ENCODE measurements at places on chromosomes 12 and 14. TPM values are rescaled to one million over a fixed set of nuclear protein-coding genes. Genes with fewer than 3 reads are reported as not detected.

- no peak for DNase-seq
These were observed 6.3 kb upstream of the BRMS1L start for GRCh38 chr14:35819591-35820540.

DNA sequence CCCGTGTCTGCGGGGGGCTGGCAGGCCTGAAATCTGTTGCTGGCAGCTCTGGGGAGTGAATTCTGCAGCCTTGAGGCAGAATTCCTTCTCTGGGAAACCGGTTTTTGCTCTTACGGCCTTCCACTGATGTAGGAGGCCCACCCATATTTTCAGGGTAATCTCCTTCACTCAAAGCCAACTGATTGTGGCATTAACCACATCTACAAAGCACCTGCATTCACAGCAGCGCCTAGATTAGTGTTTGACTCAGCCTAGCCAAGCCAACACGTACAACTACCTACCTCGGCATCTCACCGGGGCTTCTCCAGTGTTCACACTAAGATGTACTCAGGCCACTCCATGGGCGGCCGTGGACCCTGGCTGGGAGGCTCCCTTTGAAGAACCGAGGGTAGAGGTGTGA lies 15.8 kb downstream of the C12orf43 start:
- DNase-seq, result no peak

DNA sequence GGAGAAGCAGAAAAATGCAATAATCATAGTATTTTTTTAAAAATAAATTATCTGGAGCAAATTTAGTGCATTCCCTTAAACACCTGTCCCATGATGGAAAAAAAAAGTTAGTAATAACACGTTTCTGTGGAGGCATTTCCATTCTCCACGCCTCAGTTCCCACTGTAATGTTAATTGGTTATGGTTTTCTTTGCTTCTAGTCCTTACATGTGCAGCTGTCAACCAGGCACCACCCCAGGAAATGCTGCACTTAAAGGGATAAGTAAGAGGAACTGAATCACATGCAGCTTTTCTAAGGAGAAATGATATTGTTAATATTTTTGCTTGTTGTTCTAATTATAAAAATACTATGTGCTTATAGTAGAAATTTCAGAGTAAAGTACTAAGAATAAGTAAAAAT lies 240.3 kb downstream of the ZFP36L1 start:
- DNase-seq, result no peak

- DNase-seq, result peak; percentile 75
These were observed 57.2 kb upstream of the USP44 start for GRCh38 chr12:95608252-95609033.

DNA sequence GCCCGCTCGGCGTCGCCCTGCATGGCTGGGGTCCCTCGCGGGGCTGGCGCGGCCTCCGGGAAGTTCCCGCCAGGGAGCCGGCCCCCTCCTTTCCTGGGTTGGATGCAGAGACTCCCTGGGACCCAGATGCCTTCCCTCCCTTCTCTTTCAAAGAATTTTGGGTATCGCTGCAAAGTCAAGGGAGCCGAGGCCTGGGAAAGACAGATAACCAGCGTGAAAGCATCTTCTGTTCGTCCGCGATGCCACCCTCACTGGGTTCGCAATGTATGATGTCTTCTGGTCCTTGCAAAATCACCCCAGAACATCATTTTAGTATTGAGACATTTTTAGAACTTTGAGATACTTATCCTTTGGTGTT lies 451 bp downstream of the IRAK3 start:
- DNase-seq, result no peak

DNA sequence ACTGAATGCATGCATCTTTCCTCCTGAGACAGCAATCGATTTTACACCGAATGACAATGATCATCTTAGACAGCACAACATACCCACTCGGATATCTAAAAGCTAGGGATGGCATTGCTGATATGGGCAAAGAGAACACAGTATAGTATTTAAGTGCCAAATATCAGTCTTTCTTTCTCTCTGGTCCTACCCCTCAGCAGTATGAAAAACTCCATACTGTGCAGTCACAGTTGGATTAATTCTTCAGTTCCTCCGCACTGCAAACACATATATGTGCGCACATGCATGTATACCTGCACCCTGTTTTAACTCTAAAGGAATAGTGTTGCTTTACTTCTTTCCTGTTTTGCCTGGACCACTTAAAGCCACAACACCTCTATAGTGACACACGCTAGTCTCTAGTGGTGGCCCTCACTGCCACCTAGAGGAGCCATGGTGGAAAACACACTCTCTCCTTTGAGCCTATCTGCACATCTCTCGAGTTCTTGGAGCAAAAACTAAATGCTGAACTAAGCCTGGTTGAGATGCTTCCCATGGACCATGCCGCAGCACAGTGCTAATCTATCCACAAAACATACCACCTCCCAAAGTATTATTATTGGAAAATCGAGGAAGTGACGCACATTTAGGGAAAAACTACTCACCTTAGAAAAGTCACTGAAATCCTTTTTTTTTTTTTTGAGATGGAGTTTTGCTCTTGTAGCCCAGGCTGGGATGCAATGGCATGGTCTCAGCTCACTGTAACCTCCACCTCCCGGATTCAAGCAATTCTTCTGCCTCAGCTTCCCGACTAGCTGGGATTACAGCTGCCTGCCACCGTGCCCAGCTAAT lies 11.9 kb downstream of the TMEM52B start:
- peak; percentile 51 for DNase-seq

MYH6 gene
- total RNA-seq, result 4,258 TPM

DNA sequence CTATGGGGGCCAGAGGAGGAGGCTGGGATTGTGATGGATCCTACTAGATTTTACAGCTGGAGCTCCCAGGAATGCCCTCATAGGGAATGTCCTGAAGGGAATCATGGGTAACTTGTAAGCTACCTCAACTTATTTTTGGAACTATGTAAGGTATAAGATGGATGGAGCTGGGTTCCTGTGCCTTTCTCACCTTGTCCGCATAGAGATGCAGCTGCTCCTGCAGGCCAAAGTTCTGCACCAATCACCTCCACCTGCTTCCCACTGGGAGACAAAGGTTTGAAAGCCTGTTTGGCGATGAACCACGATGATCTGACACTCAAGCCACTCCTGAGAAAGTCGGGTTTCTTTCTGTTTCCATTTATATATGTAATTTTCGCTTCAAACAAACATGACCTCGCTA lies 648 bp upstream of the AKAP5 start:
- DNase-seq, result no peak

GRCh38 chr14:100881211-100882025 lies 22.1 kb downstream of the RTL1 start:
- peak; percentile 20 for DNase-seq

DNA sequence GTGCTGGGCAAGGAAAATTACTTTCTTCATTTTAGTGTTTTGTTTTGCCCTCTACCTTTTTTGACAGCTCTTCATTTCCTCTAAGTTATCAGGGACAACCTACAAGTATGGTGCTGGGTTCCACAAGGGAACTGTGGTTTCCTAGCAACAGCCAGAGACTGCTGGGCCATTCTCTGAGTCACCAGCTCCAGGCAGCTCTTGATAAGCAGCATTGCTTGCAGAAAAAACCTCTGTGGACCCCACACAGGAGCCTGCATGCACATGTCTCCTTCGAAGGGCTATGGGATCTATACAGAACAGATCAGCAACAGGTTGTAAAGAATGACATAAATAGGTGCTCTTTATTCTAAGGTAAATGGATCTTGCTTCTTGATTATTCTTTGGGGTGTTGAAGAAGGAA lies 81.0 kb upstream of the CCDC196 start:
- no peak for DNase-seq

DNA sequence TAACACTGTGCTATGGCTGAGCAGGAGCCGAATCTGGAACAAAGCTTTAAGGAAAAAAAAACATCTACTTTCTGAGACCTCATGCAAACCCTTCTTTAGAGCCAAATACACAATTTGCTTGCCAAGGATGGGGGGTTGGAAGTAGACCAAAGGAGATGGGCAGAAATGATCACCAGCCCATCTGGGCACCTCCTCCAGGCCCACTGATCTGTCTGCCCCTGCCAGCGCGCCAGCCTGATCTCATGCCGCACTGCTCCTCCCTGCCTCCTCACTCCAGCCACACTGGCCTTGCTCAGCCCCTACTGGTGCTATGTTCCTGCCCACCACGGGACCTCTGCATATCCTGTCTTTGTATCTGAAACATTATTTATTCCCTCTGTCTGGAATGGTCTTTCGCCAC lies 24.8 kb upstream of the RAB35 start:
- DNase-seq, result no peak

RNASE7 gene
- total RNA-seq, result not detected

DNA sequence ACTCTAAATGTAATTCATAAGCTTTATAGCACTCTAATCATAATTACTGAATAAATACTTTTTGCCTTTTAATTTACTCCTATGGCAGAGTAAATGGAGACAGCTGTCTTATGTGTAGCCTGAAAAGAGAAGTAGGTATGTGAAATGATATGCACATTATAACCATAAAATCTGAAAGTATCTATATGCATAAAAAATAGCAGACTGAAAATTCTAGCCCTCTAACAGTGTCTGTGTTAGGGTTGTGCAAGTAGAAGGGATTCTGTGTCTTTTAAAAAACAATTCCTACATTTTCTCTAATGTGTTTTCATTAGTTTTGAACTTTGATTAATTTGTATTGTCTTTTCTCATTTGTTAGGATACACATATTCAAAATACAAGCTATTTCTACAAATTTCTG lies 94.9 kb downstream of the TXNDC16 start:
- DNase-seq, result no peak

DNA sequence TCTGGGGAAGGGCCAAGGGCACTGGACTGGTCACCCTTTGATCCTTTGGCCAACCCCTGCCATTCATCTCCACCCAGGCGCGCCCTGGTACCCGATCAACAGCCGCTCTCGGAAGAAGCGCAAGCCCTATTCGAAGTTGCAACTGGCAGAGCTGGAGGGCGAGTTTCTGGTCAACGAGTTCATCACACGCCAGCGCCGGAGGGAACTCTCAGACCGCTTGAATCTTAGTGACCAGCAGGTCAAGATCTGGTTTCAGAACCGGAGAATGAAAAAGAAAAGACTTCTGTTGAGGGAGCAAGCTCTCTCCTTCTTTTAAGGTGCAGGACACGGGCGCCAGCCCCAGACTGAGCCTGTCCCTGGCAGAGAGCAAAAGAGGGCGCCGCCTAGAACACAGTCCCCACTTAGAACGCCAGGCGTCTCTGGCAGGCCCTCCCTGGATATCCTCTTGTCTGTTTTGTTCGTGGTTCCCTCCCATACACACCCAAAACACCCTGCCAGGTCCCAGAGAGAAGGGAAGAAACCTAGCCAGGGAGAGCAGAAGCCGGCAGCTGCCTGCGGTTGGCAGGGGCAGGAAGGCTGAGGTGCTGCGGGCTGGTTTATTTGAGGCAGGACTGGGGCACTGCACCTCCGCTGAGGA lies 1.7 kb downstream of the HOXC12 start:
- no peak for DNase-seq

- DNase-seq, result no peak
These were observed 11.7 kb upstream of the RAD51AP1 start for GRCh38 chr12:4526923-4527546.

DNA sequence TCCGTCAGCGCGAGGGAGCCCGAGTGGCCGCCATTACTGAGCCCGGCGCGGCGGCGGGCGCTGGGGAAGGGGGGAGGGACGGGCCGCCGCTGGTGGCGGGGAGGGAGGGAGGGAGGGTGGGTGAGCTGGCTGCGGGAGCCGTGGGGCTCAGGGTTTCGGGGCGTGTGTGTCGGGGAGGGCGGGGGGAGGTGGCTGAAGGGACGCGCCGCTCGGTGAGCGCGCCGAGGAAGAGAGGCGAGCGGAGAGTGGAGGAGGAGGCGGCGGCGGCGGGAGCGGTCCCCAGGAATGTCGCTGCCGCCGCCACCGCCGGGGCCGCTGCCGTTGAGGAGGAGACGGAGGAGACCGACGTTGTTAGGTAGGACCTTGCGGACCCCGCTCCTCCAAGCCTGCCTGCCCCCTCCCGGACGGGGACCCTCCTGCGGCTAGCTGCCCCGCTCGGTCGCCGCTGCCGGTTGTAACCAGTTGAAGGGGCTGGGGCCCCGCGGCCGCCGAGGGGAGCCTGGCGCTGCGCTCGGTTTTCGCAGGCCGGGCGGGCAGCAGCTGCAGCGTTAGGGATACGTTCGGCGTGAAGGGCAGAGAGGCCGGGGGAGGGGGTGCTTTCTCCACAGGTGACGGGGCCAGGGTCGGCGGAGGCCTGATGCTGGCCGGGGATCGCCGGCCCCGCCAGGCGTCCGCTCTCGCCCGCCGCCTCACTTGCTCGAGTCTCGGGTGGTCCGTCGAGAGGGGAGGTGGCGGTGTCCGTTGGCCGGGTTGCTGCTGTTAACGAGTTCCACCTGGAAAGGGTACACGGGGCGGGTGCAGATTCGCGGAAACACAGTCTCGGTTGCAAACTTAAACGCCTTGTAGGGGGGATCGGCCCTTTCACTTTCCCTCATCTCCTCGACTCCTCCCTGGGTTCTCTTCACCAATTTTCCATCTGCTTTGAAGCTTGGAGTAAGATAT lies at the start of gene ARHGAP5:
ARHGAP5 (plus strand) TSS at position 224 of the 942 bp plus-strand sequence. CDS start 13,366 bp downstream, outside the sequence.
- DNase-seq, result no peak

DNA sequence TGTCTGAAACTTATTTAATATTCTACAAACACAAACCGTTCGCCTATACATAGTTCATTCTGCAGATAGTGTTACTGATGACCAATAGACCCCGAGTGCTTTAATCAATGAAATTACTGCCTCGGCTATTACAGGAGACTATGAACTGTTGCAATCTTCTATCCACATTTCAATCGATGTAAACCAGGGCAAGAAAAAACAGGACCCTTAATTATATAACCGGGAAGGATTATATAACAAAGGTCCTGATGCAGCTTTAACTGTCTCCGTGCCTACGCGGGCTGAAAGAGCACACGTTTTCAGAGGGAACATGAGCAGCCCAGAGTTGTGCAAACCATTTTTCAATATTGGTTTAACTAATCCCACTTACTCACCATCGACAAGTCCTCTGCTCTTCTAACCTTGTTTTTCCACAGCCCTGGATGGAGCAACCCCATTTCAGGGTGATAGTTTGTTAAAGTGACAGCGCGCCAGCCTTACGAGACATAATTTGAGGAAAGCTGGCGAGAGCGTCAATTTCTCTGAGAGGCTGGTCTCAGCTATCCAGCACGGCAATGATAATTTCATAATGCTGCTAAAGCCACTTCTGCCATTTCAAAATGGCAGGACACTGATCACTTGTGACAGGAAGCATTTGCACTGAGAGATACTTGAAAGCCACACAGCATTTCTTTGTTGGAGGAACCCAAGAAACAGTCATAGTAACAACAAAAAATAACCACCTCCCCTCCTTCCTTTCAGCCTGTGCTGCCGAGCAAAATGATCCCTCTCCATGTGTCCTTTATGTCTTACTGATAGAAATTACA lies 184.6 kb downstream of the FOXN3 start:
- DNase-seq, result no peak

GRCh38 chr14:40757376-40757950 lies 849.2 kb upstream of the LRFN5 start:
- no peak for DNase-seq

GRCh38 chr14:91888641-91889476 lies 21.5 kb upstream of the TC2N start:
- no peak for DNase-seq

DNA sequence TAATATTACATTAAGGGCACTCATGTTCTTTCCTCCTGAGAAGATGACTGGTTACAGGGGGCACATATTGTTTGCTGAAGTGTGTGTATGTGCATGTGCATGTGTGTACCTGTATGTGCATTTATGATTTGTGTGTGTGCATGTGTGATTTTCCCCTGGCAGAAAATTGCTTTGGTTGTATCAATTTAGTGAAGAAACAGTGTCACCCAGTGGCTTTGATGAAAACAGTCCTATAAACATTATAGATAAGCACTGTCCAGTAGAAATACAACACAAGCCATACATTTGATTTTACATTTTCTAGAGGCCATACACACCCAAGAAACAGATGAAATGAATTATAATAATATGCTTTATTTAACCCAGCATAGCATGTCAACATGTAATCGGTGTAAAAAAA lies 8.6 kb downstream of the PDE3A start:
- DNase-seq, result no peak

TMPRSS12 gene
- total RNA-seq, result not detected

GRCh38 chr12:91574391-91574790 lies 391.8 kb upstream of the DCN start:
- DNase-seq, result no peak

Measured in left ventricle myocardium superior (tissue), 1 donor.